ENCODE measurements at places on chromosomes 4 and X. TPM values are rescaled to one million over a fixed set of nuclear protein-coding genes. Genes with fewer than 3 reads are reported as not detected.

The F8A1 gene
- 8.4 TPM for total RNA-seq

The ITGB1BP2 gene
- total RNA-seq, result 172 TPM

The SHOX gene
- total RNA-seq, result not detected

DNA sequence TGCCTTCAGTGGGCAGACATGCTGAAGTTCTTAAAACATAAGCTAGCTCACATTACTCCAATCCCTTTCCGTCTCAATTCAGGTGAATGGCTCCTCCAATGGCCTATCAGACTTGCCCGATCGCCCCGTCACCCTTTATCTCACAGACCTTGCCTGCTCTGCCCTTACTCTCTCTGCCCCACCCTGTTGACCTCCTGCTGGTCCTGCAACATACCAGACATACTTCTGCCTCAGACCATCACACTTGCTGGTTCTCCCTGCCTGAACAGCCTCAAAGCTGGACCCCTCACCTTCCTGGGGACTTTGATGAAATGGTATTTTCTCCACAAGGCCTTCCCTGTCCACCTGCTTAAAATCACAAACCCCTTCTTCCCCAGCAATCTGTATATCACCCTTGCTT is 340.1 kb upstream of the NR3C2 start:
- DNase-seq, result no peak

GRCh38 chr4:38654273-38654672 is 9.7 kb upstream of the KLF3 start:
- DNase-seq, result no peak

GRCh38 chr4:24850674-24851073 is 55.3 kb downstream of the SOD3 start:
- no peak for DNase-seq

GRCh38 chr4:105068516-105068915 is 78.2 kb upstream of the TET2 start:
- no peak for DNase-seq
